Activated T-cell treated with anti-CD3 and anti-CD28 coated beads for 1 hour (primary cell): ENCODE measurements at places on chromosomes 13 and 19.

GRCh38 chr19:17211547-17212446 lies 3.4 kb upstream of the USE1 start:
- no peak for DNase-seq

- no peak for DNase-seq
Observed at GRCh38 chr19:39544911-39545310, 5.0 kb upstream of the EID2 start.

DNA sequence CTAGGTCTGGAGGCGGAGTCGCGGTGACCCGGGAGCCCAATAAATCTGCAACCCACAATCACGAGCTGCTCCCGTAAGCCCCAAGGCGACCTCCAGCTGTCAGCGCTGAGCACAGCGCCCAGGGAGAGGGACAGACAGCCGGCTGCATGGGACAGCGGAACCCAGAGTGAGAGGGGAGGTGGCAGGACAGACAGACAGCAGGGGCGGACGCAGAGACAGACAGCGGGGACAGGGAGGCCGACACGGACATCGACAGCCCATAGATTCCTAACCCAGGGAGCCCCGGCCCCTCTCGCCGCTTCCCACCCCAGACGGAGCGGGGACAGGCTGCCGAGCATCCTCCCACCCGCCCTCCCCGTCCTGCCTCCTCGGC lies at the start of gene SLC5A5:
TSS of gene SLC5A5 (plus strand) at position 68 of the 373 bp plus-strand sequence. CDS start 375 bp downstream, outside the sequence.
- no peak for DNase-seq

DNA sequence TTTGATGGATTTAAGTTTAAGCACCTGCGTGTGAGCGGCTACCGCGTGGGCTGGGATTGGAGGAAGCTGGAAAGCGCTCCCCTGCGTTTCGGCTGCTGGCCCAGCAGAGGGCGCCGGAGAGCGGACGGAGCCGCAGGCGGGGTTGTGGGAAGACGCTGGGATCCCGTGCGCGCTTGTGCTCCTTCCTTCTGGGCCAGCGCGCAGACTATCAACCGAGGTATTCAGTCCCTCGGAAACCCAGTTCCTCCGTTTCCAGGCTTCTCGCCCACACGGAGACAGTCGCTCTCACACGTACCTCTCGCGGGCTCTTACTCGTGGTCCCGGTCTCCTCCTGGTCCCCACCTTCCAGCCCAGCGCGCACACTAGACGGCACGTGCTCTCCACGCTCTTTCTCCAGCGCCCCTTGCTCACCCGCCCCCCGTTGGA lies 28.8 kb downstream of the EPN1 start:
- DNase-seq, result peak; percentile 24

DNA sequence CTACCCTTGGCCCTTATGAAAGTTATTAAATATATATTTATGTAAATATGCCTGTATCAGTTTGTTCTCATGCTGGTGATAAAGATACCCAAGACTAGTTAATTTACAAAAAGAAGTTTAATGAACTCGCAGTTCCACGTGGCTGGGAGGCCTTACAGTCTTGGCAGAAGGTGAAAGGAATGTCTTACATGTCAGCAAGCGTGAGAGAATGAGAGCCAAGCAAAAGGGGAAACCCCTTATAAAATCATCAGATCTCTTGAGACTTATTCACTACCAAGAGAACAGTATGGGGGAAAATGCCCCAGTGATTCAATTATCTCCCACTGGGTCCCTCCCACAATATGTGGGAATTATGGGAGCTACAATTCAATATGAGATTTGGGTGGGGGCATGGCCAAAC lies 506.0 kb upstream of the ATXN8OS start:
- DNase-seq, result no peak

GRCh38 chr19:38842439-38843174 lies 7.2 kb downstream of the HNRNPL start:
- peak; percentile 44 for DNase-seq

GRCh38 chr13:108962654-108963053 lies 333.2 kb downstream of the MYO16 start:
- DNase-seq, result no peak
